ENCODE measurements at places on chromosomes 16 and 17.

- DNase-seq, result no peak
These were observed 26.4 kb downstream of the RNF213 start for GRCh38 chr17:80287038-80287437.

GRCh38 chr17:39551879-39552278 lies 55.8 kb downstream of the NEUROD2 start:
- DNase-seq, result no peak

DNA sequence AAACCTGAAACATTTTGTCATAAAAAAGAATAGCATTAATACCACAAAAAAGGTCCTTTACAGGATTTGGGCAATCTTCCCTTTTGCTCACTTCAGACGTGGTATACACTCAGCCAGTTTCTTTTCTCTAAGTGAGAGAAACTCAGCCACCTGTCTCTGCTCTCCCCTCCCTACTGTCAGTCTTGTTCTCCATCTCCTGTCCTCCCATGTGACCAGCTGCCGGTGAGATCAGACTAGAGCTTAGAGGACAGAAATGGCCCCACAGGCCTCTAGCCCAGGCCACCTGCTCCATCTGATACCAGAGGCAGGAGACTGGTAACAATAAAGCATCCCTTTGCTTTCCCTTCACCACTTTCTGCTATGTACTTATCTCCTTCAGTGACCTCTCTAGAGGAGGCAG lies 34.9 kb downstream of the CMC2 start:
- DNase-seq, result no peak

DNA sequence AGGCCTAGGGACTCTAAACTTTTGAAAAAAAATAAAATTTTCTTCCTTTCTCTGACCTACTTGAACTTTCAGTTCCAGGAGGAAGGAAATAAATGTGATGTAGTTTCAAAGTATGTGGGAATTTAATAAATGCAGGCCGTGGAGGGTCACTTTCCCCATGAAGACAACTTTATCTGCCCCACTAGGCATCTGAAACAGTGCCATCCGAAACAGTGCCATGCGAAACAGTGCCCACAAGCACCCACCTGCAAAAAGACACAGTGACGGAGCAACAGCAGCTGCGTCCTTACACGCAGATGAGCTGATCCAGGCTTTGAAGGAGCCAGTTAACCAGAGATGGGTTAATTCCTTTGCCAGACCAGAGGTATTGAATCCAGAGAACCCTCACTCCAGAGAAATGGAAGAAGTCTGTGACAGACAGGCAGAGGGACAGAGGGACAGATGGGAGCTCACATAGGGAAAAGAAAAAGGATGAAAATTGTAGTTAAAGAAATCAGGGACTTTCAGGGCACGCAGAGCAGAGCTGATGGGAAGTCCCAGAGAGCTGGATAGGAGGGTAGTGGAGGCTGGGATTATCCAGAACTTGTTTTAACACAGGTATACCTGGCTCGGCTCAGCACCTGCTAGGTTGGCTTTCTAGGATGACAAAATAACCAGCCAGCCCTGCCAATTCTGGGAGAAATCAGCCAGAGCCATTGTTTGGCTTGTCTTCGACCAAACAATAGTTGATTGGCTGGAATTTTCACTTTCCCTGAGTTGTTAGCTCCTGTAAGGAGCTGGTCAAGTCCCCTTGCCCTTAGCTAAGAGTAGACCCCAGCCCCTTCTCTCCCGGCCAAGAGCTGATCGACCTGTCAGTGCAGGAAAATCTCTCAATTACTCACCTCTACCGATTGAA lies 17.1 kb upstream of the HOXB13 start:
- no peak for DNase-seq

GRCh38 chr17:77825621-77826020 lies 132.9 kb upstream of the TNRC6C start:
- DNase-seq, result no peak

- DNase-seq, result no peak
These were observed 8.4 kb downstream of the TXNL4B start for GRCh38 chr16:72085002-72085401.

DNA sequence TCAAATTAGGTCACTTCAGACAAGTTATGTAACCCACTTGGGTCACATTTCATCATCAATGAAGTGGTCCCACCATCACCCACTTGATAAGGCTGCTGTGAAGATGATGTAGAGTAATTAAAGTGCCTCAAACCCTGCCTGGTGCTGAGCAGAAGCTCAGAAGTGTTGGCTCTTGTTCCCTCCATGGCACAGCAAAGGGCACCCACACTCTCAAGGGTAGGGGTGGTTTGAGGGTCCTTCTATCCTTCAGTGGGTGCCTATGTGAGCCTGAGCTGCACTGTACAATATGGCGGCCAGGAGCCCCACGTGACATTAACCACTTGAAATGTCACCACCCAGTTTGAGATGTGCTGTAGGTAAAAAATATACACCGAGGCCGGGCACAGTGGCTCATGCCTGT lies 71.5 kb downstream of the CYTH1 start:
- no peak for DNase-seq

DNA sequence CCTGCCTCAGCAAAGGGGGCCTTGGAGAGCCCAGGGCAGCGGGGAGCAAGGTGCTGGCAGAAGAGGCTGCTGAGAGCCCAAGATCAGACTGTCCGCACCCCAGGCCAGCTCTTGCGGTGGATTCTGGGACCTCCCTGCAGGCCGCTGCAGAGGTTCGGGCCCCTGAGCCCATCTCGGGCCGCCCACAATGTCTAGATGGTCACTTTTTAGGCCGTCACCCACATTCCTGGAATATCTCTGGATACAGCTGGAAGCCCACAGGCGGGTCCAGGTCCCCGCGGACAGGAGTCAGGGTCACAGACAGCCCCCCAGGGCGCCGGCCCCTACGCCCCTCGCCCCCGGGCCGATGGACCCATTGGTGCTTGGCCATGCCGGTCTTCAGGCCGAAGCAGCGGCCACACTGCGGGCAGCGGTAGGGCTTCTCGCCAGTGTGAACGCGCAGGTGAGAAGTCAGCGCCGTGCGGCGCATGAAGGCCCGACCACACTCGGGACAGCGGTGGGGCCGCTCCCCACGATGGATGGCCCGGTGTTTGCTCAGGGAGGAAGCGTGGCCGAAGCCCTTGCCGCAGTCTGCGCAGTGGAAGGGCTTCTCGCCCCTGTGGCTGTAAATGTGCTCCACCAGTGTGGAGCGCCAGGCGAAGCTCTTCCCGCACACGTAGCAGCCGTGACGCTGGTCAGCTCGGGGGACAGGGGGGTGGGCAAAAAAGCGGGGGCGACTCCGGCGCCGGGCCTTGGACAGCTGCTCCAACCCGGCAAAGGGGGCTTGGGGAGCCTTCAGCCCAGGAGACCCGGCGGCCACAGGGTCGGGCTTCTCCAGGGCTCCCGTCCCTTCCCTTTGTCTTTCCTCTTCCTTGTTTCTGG lies 2.1 kb downstream of the ZNF747 start:
- no peak for DNase-seq

DNA sequence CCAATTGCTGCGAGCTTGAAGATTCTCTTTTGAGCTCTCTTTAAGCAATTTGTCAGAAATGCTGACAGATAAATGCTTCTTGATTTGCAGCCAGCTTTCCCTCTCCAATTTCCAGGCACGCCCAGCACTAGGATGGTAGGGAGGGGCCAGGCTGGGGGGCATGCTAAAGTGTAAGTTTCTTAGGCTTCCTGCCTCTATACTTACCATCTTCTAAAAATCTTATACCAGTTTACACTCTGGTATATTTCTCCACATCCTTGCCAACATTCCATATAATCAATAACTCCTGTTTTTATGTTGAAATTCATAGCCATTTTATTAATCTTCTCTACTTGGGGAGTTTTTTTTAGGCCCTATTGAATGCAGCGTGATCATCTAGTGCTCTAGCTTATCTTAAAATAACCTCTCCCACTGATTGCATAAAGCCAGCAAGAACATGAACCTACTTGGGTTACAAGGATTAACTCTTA lies 17.5 kb downstream of the ACSF2 start:
- no peak for DNase-seq

DNA sequence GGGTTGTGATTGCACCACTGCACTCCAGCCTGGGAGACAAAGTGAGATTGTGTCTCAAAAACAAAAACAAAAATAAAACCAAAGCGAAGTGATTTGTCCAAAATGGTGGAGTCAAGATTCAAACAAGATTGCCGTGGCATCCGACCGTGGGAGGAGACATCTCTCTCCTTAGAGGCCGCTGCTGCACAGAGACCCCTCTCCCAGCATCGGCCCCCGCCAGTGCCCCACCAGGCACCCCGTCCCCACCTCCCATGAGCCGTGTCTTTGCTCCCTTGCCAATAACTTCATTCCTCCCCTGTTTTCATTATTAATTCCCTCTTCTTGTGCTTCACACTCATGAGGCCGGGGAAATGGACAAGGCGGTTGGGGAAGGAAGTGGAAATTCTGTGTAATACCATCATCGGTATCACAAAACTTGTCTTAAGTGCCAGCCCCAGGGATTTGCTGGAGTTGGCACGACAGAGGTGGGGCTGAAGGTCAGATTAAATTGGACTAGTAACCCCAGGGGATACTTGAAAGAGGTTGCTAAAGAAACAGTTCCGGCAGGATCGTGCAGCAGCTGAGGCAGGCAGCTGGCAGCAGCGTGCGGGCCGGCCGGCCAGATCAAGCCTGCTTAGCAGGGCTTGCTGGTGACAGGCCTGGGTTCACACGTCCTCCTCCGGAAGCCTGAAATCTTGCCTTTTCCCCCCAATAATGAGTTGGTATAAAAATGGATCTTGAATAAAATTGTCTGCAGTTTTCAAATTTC lies 66.8 kb downstream of the RTN4RL1 start:
- DNase-seq, result no peak

DNA sequence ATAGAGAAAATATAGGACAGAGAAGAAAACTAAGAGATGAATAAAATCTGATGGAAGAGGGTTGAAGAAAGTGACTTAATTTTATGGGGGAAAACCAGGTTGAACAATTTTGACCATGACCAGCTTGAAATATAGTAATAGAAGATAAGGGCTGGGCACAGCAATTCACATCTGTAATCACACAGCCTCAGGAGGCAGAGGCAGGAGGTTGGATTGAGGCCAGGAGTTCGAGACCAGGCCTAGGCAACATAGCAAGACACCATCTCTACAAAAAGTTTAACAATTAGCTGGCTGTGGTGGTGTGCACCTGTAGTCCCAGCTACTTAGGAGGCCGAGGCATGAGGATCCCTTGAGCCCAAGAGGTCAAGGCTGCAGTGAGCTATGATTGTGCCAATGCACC lies 8.7 kb downstream of the MXRA7 start:
- DNase-seq, result no peak

- DNase-seq, result no peak
These were observed 22.4 kb downstream of the MIS12 start for GRCh38 chr17:5508810-5509209.

- no peak for DNase-seq
These were observed 47.7 kb downstream of the TUBD1 start for GRCh38 chr17:59844884-59845594.

- no peak for DNase-seq
These were observed 160.3 kb downstream of the HS3ST3B1 start for GRCh38 chr17:14461227-14461548.

DNA sequence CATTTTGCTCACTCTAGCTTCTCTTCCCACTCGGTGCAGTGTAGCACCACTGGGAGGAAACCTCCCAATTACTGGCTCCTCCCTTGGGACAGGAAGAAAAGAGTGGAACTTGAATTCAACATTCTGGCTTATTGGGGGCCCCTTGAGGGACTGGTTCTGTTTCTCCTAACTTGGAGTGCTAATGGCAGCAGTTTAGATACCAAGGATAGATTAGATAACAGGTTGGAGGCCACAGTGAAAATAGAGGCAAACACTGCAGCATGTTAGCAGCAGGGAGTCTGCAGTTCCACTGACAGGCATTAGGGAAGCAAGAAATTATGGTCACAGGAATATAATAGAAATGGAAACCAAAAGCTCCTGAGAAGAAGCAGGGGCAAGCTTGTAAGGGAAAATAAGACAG lies 322.0 kb downstream of the ABCC12 start:
- DNase-seq, result no peak

- DNase-seq, result no peak
These were observed 40.2 kb upstream of the BHLHA9 start for GRCh38 chr17:1229900-1230501.

DNA sequence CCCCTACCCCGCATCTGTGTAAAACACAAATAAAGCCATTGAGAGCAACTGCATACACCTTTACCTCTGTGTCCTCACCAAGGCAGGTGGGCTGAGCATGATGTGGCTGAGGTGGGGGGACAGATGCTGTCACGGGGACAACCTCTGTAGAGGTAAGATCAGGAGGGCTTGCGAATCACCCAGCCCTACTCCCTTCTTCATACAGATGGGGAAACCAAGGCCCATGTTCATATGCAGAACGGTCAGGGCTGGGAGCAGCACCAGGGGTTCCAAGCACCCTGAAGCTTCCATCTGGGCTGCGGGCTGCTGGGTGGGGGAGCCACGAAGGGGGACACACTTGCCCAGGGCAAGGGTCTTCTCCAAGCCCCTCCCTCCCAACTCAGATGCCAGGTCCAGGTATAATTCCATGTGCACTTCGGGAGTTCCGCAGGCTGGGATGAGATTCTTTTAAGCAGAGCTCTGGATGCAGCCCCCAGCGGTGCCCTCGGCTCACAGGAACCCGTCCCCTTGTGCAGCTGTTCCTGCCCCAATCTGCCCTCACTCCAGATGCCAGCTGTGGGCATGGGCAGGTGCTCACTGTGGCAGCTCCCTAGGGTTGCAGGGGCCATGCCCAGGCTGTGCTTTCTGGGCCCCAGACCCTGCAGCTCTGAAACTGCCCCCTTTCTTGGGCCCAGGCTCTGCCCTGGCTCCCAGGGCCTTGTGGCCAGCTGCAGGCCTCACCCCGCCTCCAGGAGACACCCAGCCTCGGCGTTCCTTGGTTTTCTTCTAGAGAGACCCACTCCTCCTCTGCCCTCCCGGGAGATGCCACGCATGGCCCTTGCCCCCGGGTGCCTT lies 9.6 kb downstream of the CTRB1 start:
- DNase-seq, result no peak

GRCh38 chr17:71869841-71870545 lies 250.8 kb upstream of the SOX9 start:
- no peak for DNase-seq

DNA sequence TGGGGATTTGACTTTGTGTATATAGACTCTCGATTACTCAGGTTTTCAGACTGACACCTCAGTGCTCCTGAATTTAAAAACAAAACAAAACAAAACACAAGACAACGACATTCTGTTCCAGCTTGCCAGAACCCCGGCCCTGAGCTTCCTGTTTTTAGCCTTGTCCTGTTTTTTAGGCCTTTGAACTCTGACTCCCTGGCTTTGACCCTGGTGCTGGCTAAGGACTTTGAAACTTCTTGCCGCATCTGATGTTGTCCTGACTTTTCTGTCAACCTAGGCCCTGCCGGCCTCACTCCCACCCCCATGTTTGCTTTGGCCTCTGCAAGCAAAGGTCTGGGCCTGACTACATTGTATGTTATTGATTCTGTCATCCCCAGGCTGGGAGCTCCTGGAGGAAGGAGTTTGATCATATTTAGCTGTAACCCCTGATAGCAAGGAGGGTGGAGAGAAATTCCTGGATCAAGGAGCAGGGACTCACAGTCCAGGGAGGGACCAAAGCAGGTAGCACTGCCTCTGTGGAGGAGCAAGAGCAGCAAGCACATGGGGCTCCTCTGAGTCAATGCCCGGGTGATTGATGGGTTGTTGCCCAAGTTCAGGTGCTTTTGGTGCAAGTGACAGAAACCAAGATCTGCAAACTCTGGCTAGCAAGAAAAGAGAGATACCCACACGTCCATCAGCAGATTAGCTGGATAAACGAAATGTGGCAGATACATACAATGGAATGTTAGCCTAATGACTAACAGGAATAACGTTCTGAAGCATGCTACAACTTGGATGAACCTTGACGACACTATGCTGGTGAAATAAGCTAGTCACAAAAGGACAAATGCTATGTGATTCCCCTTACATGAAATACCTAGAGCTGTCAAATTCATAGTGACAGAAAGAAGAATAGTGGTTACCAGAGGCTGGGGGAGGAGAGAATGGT lies 7.7 kb downstream of the CCL16 start:
- no peak for DNase-seq

- DNase-seq, result no peak
These were observed 9.5 kb downstream of the MRPL27 start for GRCh38 chr17:50363217-50364060.

All from activated CD4-positive, alpha-beta T cell treated with anti-CD3 and anti-CD28 coated beads, Interleukin-2, amount 50 U/mL, for 24 hours (primary cell).